ENCODE measurements at places on chromosomes 16 and 17.

- DNase-seq, result no peak
Measured at GRCh38 chr16:84613408-84614072, 4.3 kb downstream of the COTL1 start.

DNA sequence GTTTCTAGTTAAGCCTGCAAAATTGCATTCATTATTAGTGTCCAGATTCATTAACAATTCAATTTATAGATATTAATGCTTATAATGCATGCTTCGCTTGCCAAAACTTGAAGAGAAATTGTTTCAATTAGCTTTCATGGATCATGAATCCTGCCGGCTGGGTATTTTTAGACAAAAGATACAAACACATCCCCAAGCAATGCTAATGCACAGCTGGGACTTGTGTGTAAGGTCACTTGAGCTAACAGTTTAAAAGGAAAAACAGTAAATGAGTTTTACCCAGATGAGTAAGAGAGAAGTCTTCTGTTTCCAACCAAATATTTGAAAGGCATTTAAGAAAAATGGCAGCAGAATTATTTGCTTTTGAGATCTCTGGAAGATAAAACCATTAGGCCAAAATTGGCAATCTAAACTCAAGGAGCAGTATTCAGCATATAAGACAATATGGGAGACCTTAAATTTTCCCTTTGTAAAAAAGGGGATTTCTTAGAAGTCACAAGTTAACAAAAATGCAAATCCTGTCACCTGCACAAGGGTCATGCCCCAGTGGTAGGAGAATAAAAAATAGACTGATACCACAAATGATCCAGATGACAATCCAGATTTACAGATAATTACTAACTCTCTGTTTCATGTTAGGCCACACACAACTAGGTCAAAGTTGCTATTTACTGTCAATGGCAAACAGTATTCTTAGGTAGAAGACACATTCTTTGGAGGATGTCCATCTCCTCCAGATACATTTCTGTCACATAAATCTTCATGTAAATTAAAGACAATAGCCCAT is 418.4 kb upstream of the PMFBP1 start:
- no peak for DNase-seq

DNA sequence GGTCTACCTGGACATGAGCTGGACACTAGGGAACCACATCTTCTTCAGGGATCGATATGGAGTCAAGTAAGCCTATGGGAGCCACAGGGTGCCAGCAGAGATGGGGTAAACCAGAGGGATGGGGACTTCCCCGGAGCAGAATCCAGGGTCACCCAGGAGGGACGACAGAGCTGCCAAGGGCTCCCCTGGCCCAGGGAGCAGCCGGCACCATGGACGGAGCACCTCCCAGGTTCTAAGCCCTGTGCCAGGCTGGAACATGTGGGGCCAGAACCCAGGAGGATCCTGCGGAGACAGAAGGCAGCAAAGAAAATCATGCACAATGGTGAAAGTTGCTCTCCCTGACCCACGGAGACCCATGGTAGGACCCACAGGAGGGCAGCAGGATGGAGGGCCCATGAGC is 33.6 kb upstream of the KSR1 start:
- no peak for DNase-seq

DNA sequence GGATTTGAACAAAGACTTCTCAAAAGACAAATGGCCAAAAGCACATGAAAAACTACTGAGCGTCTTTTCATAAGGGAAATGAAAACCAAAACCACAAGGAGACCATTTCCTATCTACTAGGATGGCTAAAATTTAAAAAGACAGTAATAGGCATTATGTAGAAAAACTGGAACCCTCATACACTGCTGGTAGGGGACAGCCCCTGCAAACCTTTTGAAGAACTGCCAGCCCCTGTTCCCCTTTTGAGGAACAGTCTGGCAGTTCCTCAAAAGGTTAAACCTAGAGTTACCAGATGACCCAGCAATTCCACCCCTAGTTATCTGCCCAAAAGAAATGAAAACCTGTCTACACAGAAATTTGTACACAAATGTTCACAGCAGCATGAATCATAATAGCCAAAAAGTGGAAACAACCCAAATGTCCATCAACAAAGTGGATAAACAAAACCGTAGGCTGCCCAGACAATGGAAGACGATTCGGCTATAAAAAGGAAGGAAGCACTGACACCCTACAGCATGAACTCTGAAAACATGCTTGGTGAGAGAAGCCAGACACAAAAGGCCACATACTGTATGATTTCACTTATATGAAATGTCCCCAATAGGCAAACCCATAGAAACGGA is 22.9 kb downstream of the CDIP1 start:
- no peak for DNase-seq

DNA sequence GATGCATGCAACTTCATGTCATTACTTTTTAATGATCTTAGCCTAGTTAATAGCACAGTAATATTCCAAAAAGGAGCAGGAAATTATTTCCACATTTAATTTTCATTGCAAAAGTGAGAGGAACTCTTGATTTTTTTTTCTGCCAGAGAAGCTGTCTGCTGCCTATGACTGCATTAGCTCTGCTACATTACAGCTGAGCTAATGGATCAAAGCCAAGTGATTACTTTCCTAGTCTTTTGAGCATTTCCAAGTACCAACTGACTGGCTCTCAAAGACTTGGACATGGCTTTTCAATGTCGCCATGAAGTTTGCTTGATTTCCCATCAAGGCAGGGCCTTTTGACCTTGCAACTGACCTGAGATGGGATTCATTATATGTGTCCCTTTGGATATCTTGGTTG is 356.6 kb upstream of the XYLT1 start:
- DNase-seq, result no peak

DNA sequence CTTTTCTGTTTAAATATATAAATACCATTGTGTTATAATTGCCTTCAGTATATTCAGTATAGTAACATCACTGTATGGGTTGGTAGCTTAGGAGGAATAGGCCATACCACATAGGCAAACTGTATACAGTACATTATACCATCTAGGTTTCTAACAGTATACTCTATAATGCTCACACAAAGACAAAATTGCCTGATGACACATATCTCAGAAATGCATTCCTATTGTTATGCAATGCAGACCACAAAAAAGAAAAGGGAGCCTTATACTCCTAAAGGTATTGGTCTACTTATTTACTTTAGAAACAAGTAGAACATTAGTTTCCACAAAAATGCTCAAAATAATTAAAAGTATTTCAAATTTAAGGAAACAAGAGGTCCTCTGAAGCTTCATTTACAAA is 47.9 kb downstream of the SETD6 start:
- no peak for DNase-seq

DNA sequence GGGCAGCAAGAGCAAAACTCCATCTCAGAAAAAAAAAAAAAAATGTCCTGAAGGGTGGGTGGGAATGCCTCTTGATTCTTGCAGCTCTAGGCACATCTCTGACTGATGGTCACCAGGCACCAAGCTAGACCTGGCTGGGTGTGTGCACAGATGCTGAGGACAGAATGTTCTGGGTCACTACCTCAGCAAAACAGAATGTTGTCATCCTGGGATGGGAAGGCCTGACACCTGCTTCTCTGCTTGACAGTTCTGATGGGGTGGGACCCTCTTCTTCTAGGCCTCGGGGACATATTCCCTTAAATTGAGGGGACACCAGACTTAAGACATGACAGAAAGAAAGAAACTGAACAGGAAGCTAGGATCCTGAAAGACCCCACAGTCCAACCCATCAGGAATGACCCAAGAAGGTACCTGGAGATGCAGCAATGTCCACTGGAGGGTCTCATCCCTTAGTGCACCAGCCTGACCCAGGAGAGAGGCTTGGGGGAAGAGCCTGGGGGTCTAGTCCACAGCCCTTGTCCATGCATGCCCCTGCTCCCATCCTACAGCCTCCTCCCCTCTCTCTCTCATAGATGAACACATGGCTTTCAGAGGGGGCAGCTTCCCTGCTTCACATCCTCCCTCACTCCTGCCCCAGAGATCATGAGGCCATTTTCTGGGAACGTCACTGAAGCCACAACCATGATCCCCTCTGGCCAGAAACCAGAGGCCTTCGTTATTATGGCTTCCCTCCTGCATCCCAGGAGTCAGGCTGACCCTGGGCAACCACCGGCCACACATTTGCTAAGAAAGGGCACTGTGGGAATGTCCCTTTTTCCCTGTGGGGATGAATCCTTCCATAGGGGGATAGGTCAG is 3.8 kb upstream of the STAT5B start:
- DNase-seq, result no peak

Data from CD4-positive, alpha-beta T cell treated with Interleukin-6 for 4 hours (primary cell).